ENCODE measurements at places on chromosomes 2 and 18.

DNA sequence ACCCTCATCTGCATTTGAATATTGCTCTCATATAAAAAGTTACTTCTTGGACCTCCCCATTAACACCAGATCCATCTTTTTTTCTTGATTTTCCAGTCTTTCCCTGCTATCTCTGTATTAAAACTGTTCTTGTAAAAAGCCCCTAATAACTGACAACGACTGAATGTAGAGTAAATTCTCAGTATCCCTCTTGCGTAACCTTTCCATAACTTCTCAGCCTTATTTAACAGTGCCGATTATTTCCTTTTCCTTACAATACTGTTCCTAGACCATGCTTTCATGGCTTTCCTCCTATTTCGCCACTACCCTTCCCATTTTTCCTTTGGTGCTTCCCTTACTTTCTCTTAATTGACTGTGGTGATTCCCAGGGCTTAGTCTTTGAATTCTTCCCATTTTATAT, 348.9 kb upstream of the DSEL start:
- DNase-seq, result no peak

DNA sequence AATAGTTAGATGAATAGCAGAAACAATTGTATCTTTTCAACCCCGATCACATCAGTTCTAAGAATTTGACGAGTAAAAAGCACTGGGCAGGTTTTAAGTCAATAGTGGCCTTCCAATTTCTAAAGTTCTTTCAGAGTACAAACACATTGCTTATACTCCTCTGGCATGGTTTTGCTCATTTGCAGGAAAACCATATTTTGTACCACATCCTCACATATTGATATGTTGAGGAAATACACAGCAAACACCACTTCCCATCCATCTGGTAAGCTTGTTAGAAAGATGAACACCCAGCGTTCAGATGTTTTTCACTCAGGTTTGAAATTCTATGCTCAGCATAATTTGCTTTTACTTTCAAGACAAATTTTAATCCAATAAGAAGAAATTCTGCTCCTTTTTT, 344.6 kb upstream of the ACVR2A start:
- no peak for DNase-seq

DNA sequence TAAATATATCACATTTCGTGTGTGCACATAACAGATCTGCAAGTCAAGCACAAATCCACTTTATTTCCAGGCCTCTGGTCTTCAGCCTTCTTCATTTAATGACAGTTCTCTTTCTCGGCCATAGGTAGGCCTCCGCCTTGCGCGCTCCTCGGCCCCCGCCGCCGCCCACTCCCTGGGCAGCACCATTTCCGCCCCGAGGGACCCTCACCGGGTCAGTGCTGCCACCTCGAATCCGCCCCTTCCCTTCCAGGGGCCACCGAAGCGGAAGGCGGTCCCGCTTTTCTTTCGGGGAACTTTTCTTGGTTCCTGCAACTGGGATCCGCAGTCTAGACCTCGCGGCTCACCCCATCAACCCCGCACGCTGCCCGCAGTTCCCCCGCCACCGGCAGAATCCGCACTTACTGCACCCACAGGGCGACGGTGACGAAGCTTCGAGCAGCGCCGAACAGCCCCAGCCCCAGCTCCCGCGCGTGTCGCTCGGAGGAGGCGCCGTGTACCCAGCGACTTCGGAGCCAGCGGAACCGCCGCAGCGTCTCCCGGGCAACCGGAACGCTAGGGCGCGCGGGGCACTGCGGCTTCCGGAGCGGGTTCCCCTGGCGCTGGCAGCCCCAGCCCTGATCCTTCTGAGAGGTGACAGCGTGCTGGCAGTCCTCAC, at the start of gene CDKL4:
TSS of gene CDKL4 (minus strand) at position 502 of the 655 bp plus-strand sequence.
- peak; percentile 47 for DNase-seq

- DNase-seq, result no peak
Measured at GRCh38 chr18:25075783-25076182, 276.2 kb downstream of the ZNF521 start.

DNA sequence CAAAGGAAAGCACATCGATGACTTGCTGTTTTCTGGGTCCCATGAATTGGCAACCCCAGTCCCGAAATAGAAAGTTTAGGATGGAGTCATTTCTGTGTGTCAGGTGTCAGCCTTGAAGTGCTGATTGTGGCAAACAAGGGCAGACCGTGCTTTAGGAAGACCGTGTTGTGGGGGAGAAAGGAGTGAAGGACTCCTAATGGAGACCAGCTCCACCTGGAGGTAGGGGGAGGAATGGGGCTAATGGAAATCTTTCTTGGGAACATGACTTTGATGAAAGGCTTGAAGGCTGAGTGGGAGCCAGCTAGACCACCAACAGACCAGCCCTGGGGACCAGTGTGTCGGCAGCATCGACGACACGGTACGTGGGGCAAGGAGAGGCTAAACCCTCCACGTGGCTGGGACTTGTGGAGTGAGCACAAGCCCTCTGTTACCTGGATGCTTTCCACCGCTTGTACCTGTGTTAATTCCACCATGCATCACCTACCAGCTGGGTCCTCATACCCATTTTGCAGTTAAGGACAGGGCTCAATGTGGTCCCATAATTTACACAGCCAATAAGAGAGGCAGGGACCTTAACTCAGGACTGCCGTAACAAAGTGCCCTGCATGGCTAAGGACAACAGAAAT, 104.2 kb downstream of the SH3BP4 start:
- DNase-seq, result no peak

DNA sequence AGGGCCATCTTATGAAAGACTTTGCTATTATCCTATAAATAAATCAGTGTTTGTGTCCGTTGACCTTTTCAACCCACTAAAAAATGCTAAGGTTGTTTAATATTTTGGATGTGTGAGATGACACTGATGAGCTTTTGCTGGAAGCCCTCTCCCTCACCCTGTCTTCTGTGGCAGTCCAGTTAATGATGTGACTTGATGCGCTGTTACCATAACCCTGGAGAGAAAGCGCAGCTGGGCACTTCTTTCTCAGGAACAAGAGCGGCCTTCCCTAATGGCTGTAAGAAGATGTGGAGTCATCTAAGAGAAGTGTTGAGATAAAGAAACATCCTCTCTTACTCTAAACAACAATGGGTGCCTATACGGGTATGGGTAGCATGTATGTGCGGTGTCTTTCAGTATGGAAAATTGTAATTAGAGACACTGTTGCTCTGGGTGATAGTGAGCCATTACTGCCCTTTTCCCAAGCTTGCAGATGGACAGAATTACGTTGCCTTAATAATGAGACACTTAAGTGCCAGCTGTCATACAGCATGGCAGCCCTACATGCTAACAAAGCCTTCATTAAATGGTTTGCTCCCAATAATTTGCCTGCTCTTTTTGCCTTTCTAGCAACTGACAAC, 165.6 kb upstream of the NABP1 start:
- no peak for DNase-seq

GRCh38 chr2:174597345-174598047, at the start of gene WIPF1:
Gene WIPF1 (minus strand): TSS chr2:174597804. CDS start chr2:174585573, 12,231 bp downstream.
- no peak for DNase-seq

Data from activated B cell treated with CpG ODN at 0.5 μM for 24 hours (primary cell).